ENCODE measurements at places on chromosomes 13 and 19.

DNA sequence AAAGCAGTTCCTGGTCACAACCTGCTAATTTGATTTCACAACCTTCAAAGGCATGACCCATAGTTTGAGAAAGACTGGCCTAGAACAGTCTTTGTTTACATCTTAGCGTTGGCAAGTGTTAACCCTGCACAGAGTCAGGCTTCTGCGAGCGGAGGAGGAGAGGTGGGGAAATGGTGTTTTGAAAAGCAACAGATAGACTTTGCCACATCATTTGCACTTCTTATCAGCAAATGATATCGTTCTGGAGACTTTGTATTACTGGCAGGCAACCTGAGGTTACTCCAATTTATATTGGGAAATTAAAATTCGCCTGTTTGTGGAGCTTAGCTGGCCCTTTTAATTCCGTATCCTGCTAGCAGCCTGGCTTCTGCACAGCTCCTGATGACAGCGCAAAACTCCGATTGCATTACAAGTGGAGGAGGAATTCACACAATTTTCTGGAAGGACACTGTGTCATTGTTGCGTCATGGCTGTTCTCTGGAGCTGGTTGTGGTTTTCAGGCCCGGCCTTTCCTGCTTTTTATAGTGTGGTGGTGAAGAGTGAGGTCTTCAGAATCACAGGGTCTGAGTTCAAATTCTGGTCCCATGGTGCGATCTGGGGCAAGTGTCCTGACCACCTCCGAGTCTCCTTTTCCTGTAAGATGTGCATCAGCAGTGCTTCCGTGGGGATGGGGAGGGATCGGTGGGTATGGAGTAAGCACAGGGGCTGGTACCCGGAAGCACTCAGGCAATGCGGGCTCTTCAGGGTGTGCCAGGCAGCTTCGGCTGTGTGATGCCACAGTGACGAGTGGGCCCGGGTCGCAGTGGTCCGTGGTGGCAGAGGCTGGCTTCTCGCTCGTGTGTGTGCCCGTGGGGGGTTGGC, 49.1 kb upstream of the EHD2 start:
- no peak for DNase-seq

- DNase-seq, result no peak
Measured at GRCh38 chr19:35340431-35340830, 7.3 kb upstream of the FFAR1 start.

- DNase-seq, result no peak
Measured at GRCh38 chr19:17025361-17025760, 1.2 kb downstream of the CPAMD8 start.

GRCh38 chr13:49995625-49996101, 1.2 kb upstream of the TRIM13 start:
- no peak for DNase-seq

GRCh38 chr13:35449821-35450220, 26.7 kb downstream of the MAB21L1 start:
- DNase-seq, result no peak

- no peak for DNase-seq
Measured at GRCh38 chr13:35475960-35476943, at the start of gene MAB21L1. TSS of gene MAB21L1 (minus strand) at chr13:35476689. CDS start at chr13:35476138, 551 bp downstream.

DNA sequence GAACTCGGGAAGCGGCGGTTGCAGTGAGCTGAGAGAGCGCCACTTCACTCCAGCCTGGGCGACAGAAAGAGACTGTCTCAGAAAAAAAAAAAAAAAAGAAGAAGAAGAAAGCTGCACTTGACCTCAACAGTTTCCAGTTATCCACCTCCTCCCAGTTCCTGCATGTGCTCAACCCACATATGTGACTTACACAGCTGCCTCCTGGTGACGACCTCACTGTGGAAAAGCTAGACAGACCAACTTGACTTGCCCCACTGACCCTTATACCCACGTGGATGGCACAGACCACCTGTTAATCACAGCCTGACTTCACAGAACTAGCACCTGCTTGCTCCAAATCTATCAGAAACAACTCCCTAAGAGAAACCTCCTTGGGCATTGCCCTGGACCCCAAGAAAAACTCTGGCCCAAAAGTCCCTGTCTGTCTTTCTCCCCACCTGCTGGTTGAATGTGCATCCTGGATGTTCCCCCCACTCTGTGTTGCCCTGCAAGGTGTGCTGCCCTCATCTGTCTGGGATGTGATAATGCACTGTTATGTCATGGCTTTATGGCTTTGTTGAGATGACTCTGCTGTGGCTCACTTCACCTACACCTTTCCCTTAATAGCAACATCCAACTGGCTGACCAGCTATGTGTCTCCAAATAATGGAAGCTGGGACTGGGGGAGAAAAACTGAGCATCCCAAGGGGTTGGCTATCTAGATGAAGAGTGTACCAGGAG, 2.8 kb downstream of the ZNF20 start:
- DNase-seq, result peak; percentile 50

DNA sequence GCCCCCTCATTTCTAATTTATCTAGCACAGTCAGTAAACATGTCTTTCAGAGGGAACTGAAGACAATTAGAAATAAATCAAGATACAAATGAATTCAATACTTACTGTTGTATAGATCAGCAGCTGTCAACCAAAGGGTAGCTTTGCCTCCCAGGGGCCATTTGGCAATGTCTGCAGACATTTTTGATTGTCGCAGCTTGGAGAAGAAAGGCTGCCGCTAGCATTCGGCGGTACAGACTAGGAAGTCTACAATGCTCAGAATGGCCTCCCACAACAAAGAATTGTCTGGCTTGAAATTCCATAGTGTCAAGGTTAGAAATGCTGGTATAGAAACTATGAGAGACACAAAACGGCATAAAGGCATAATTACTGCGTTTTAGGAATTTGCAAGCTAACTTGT, 91.6 kb downstream of the RGCC start:
- no peak for DNase-seq

DNA sequence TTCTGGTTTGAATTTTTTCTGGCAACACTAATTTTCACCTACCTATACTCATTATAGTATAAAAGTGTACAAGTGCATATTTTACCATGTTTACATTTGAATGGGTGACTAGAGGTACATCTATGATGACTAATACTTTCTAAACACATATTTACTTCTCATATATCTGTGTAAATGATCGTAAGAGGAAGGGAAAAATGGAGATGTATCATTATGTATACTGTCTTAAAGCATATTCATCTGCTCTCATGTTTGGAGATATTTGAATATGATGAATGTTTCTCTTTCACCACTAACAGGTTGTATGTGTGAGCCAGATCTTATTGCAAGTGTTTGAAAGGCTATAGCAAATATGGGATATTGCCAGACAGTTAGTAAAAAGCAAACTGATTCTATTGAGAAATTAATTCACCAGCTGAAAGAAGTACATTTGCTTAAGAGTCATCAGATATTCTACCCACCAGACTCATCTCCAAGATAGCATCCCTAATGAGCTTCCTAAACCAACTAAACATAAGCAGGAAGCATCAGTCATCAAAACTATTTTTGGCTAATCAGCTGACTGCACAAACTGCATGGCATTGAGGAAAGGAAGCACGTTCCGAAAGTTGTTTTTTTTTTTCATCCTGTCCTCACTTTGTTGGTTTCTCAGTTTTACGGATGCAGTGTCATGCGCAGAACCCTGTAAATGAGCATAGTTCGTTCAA, 738.2 kb downstream of the GPC5 start:
- DNase-seq, result no peak

GRCh38 chr19:14826006-14826405, 9.0 kb downstream of the OR7A5 start:
- no peak for DNase-seq

DNA sequence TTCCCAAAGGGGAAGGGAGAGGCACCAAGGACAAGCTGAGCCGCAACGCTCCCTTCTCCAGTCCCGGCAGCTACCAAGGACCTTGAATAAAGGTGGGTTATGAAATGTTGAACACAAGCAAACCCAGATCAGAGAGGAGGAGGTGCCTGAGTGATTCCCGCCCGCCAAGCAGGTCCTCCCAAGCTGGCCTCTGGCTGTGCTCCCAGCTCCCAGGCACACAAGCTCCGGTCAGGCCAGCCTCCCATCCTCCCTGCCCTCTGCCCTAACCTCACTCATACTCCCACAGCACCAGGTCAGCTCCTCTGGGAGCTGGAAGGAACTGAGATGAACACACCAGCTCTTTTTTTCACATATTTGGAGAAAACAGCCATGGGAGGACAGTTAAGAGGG, 3.7 kb downstream of the NAPA start:
- no peak for DNase-seq

GRCh38 chr13:21898945-21899344, 228.1 kb downstream of the FGF9 start:
- DNase-seq, result no peak

Measured in CD4-positive, alpha-beta T cell treated with Interleukin-4 for 4 hours (primary cell).